ENCODE measurements at places on chromosomes 5 and 9. TPM values are rescaled to one million over a fixed set of nuclear protein-coding genes. Genes with fewer than 3 reads are reported as not detected.

GRCh38 chr9:15121630-15122029, 185.4 kb downstream of the TTC39B start:
- peaks cover 58% of the 10 kb centered on the region for H3K27me3 ChIP-seq
- H3K4me3 ChIP-seq: no peak overlapping the region
- no peak for DNase-seq

- DNase-seq: no peak
- H3K27ac ChIP-seq: no peak overlapping the region
- no peak overlapping the region for H3K4me3 ChIP-seq
- peaks cover 23% of the 10 kb centered on the region for H3K4me1 ChIP-seq
These were observed 53.3 kb downstream of the AOPEP start for GRCh38 chr9:94779693-94780290.

- no peak overlapping the region for H3K4me3 ChIP-seq
- no peak for DNase-seq
- H3K4me1 ChIP-seq: no peaks in the 10 kb centered on the region
- no peaks in the 10 kb centered on the region for H3K36me3 ChIP-seq
These were observed 28.9 kb downstream of the HSPB3 start for GRCh38 chr5:54484219-54484894.

GRCh38 chr9:132770770-132771310, 100.6 kb downstream of the GTF3C4 start:
- H3K36me3 ChIP-seq: no peaks in the 10 kb centered on the region
- no peak for DNase-seq
- H3K27ac ChIP-seq: no peak overlapping the region
- H3K4me3 ChIP-seq: no peak overlapping the region
- H3K27me3 ChIP-seq: peaks cover 11% of the 10 kb centered on the region

DNA sequence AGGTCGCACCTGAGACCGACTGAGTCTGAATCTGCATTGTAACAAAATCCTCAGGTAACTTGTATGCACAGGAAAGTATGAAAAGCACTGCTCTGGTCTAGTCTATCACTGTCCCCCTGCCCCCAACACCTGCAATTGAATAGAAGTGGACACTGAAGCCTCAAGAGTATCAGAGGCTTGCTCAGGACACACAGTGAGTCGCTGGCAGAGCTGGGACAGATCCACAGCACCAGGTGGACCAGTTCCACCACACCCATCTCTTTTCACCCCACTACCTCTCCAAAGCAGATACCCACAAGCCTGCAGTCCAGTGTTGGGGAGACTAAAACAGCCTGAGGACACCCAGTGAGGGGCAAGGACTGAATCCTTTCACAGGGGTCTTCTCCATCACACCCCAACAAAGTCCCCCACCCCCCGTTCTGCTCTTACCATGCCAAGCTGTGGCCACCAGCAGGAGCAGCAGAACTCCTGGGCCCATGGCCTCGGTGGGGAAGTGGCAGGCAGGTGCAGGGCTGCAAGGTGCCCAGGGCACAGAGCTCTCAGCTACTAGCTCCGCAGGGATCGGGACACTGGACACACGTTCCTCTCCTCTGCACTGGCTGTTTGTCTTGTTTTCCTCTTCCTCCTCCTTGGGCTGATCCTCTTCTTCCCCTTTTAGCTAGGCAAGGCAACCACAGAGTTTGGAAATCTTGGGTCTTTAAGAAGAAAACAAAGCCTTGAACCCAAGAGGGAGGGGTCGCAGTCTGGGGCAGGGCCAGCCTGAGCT, at the start of gene CSF1R:
TSS of gene CSF1R (minus strand) at position 605 of the 766 bp plus-strand sequence. CDS start at position 478, 127 bp downstream.
- H3K4me3 ChIP-seq: no peak within 1 kb of the TSS
- DNase-seq: no peak
- H3K4me1 ChIP-seq: no peaks in the 10 kb centered on the region
- H3K27me3 ChIP-seq: no peaks in the 10 kb centered on the region
- H3K36me3 ChIP-seq: no peaks in the 10 kb centered on the region

GRCh38 chr9:115606838-115607237, 488.9 kb upstream of the TNC start:
- peaks cover under 1% of the 10 kb centered on the region for H3K36me3 ChIP-seq
- DNase-seq: peak; percentile 52
- H3K4me3 ChIP-seq: no peak overlapping the region
- no peak overlapping the region for H3K27ac ChIP-seq
- no peaks in the 10 kb centered on the region for H3K27me3 ChIP-seq
- no peaks in the 10 kb centered on the region for H3K4me1 ChIP-seq

DNA sequence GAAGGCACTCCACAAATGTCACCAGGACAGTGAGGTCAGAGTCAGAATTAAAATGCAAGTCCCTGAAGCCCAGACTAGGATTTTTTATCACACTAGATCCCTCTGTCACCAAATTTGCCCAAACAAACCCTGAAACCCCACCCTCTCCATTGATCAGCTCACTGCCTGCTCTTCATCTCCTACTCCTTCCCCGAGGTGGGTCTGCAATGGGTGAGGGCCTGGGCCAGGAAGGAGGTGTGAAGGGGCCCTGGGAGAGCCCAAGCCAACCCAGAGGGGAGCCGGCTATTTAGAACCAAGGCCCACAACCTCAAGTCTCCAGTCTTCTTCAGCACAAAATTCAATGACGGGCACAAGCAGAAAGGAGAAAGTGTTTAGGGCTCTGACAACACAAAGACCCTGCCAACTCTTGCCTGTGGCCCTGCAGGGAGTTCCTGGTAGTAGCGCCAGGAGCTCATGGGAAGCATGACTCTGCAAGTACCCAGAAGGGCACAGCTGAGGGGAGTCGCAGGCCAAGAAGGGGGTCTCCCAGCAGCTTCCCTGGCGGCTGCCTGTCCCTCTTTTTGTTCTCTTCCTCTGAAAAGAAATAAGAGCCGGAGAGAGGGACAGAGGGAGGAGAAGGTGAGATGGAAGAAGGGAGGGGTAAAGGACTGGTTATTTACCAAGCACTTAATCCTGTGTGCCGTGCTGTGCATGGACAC, 5.5 kb downstream of the FOXI1 start:
- no peaks in the 10 kb centered on the region for H3K27me3 ChIP-seq
- H3K27ac ChIP-seq: no peak overlapping the region
- DNase-seq: no peak
- no peaks in the 10 kb centered on the region for H3K36me3 ChIP-seq
- H3K4me3 ChIP-seq: no peak overlapping the region

PRR16 gene
- 11.9 TPM for total RNA-seq

LPCAT1 gene
- total RNA-seq: 22.6 TPM

Measured in MCF 10A (cell line).